ENCODE measurements at places on chromosomes 4 and X.

- DNase-seq = no peak
Measured at GRCh38 chr4:81919223-81919622, 447.5 kb upstream of the RASGEF1B start.

- no peak for DNase-seq
Measured at GRCh38 chr4:74475946-74476345, 31.0 kb downstream of the AREG start.

- DNase-seq = no peak
Measured at GRCh38 chrX:135200297-135200696, 29.1 kb upstream of the CT55 start.

- no peak for DNase-seq
Measured at GRCh38 chr4:151709587-151709986, 51.2 kb downstream of the GATB start.

- no peak for DNase-seq
Measured at GRCh38 chr4:28350485-28350884, 1489.8 kb downstream of the STIM2 start.

- no peak for DNase-seq
Measured at GRCh38 chr4:74038086-74038424, 434 bp downstream of the CXCL3 start.

GRCh38 chrX:153380691-153381090 lies 20.5 kb downstream of the PNMA6E start:
- no peak for DNase-seq

GRCh38 chrX:114798907-114799306 lies 215.0 kb downstream of the HTR2C start:
- no peak for DNase-seq

DNA sequence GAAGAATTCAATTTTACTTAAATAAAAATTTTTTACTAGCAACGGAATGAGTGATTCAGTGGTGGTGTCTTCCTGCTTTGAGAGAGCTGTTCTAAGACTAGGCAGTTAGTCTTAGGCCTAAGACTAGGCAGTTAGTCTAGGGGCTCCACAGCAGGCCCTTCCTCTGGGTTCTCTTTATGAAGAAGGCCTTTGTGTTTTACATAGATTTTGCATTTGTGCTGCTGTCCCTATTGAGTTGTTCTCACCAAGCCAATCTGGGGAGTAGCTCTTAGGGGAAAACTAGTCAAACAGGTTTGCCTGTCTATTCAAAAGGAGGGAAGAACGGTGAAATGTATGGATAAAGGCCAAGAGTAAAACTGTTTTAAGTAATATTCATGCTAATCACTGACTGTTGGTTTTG lies 7.6 kb downstream of the UGT8 start:
- no peak for DNase-seq

- no peak for DNase-seq
Measured at GRCh38 chr4:73438582-73439215, 2.7 kb downstream of the AFP start.

- no peak for DNase-seq
Measured at GRCh38 chr4:25236971-25237370, 3.1 kb downstream of the PI4K2B start.

DNA sequence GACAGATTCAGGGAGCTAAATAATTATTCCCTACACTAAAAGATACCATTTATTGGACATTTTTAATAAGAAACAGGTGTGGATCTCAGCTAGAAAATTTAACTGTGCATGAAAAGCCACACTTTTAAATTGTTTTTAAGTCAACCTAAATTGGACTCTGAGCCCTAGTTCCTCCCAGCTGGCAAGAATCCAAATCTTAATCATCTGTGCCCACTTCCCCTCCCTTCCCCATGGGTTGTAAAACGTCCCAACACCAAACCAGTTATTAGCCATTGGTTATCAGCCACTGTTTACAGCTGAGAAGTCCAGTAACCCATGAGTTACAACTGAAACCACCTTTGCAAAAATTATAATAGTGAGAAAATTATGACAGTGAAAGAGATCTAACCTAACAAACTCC lies 125.6 kb upstream of the S100G start:
- no peak for DNase-seq

- no peak for DNase-seq
Measured at GRCh38 chr4:86035688-86036087, 324.2 kb downstream of the MAPK10 start.

GRCh38 chr4:108651014-108651791 lies 804 bp downstream of the OSTC start:
- DNase-seq = no peak

DNA sequence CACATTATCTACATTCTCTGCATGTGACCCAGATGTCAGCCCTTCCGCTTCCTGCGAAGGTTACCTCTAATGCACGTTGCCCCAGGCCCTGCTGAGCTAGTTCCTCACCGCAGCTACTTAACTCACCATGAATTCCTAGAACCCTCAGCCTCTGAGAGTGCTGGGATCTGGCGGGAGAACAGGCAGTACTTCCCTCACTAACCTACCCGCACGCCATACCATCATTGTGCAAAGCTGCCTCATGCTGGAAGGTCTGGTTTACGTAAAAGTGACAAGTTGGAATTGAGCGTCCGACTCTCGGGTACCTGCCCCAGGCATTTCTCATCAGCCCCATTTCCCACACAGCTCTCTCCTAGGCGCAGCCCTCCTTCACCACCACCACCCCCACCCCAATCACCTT lies 6.3 kb downstream of the SLC25A4 start:
- DNase-seq = no peak

- no peak for DNase-seq
Measured at GRCh38 chr4:149752729-149753128, 62.9 kb downstream of the IQCM start.

DNA sequence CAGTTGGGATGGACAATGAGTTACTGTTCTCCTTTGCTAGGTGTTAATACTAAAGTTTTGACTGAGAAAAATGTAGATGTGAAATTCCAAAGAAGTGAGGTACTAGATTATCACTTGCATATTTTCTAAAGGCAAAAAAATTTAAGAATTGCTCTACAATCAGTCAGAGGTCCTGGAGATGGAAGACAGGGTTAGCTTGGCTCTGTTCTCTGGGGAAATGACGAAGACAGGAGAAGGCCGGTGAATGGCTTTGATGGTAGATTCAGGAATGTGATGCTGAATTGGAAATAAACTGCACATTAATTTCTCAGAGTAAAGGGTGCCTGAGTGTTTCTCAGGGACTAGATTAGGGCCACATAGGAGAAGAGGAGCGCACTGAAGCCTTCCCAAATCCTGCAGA lies 214.0 kb upstream of the LEF1 start:
- DNase-seq = no peak

GRCh38 chr4:74453829-74454742 lies 9.2 kb downstream of the AREG start:
- no peak for DNase-seq

DNA sequence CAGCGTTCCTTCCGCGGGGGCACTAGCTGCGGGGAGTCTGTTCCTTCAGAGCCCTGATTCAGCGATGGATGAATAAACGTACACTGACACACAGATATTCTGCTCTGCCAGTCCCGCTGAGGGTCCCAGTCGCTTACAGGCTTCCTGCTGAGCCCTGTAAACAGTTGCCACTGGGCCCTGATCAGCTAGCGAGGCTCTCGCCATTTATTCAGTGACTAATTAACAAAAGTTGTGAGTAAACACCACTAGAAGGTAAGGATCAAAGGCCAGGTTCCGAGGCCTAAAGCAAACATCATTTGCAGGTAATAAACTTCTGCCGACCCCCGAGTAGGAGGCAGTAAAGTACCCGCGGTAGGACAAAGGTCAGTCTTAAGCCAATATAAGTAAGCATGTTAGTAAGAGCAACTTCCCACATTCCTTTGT lies 442.6 kb upstream of the GALNT7 start:
- no peak for DNase-seq

DNA sequence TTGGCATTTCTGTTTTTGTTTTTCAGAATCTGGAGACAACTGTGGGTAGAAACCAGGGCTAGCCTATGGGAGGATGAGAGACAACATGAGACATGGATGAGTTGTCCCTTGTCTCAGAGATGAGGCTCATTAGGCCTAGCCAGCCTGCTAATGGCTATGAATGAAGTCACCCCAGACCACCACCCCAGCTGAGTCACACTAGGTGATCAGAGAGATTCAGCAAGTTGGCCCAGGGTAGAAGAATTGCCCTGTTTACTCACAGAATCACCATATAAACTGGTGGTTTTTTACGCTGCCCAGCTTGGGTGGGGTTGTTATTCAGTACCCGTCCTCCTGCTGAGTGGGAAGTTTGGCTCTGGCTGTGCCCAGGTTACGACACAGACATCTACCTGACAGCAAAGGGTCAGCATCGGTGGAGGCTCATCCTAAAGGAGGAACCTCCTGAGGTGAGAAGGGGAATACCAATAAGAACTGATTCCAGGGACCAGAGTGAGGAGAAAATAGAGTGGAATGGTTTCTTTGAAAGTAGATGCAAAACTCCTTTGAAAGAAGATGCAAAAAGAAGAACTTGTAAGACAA lies 17.2 kb upstream of the ARSJ start:
- no peak for DNase-seq

- no peak for DNase-seq
Measured at GRCh38 chr4:5843573-5844530, 49.0 kb downstream of the CRMP1 start.

GRCh38 chr4:71907782-71908181 lies 123.9 kb upstream of the GC start:
- DNase-seq = no peak

GRCh38 chr4:40099010-40099409 lies 42.4 kb downstream of the N4BP2 start:
- DNase-seq = no peak

DNA sequence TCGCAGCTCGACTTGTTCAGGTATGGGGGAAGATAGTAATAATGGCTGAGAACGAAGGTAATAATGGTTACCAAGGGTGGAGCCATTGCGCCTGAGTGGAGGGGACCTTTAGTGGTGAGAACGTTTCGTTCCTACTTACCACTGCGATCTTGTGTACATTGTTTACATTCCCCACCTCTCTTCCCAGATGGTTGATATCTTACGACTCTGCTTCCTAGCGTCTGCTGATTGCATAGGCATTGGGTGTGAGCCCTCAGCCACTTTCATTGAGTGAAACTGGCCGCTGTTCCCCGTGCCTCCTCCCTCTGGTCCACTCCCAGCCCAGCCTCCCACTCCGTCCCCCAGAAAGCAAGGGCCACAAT lies 850 bp downstream of the IGBP1 start:
- no peak for DNase-seq

DNA sequence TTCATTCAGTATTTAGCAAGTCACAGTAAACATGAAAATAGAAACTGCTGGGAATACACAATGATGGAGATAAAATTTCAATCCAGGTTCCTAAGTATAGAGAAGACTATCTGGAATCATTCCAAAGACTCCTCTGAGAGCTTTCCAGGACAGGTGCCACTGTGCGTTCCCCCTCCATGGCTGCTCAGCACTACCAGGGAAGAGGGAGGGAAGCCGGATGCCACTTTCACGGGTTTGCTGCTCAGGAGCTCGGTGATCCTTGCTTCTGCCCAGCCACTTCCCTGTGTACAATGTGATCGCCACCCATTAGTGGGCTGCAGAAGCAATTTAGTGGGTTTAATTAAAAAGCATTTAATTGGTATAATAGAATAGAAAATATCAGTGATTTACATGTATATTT lies 94.5 kb downstream of the FNIP2 start:
- DNase-seq = no peak

DNA sequence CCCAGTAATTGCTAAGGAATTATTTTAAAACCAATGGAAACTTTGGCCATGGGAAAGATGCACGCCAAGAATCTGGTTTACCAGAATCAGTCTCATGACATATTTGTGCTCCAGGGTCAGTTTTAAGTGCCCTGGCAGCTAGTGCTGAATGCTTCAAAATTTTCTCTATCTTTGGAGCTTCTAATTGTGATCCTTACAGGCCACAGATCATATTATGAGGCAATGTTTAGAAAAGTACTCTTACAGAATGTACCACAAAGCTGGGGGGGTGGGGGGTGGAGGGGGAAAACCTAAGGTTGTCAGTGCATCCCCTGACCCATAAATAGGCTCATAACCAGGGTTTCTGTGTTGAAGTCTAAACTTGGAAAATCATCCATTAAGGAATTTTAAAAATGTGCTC lies 514.5 kb downstream of the INPP4B start:
- DNase-seq = no peak

DNA sequence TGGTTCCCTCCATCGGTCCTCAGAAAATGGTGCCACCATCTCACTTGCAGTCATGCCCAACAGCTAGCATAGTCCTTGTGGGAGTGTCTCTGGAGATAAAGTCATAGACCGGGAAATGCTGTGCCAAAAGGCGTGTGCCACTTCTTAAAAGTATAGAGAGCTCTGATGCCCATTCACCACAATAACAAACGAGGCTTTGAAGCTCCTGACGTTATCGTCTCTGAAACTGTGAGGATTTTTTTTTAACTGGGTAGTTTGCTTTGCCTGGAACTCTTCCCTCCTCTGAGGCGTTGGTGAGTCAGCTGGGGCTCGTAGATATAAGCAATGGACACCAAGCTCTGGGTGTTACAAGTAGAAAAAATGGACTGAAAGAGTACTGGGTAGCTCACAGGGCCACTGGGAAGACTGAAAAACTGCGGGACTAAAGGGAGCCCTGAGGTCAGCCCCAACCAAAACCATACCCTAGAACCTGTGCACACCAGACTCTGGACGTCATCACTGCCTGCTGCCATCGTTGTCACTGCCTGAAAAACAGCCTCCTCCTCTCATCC lies 89.4 kb upstream of the TRIM2 start:
- no peak for DNase-seq

GRCh38 chr4:6446538-6447451 lies 25.6 kb downstream of the PPP2R2C start:
- DNase-seq = no peak

DNA sequence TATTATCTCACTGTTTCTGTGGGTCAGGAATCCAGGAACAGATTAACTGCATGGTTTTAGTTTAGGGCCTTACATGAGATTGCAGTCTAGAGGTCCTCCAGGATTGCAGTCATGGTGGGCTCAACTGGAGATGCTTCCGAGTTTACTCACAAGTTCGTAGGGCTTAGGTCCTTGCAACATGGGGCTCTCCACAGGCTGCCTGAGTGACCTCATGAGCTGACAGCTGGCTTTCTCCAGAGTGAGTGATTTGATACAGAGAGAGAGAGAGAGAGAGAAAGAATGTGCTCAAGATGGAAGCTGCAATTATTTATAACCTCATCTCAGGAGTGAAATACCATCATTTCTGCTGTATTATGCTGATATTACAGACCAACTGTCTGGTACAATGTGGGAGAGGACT lies 168.9 kb downstream of the GPAT3 start:
- no peak for DNase-seq

- no peak for DNase-seq
Measured at GRCh38 chrX:138986235-138986634, 274.7 kb upstream of the FGF13 start.
